Stimulated activated CD4-positive, alpha-beta T cell treated with anti-CD3 and anti-CD28 coated beads, Interleukin-2, amount 100 ng/mL, for 48 hours (primary cell): ENCODE measurements at places on chromosomes 13 and 19.

GRCh38 chr19:48332662-48333466 is 7.5 kb downstream of the EMP3 start:
- peak; percentile 80 for DNase-seq

GRCh38 chr19:40640744-40641143 is 39.6 kb downstream of the LTBP4 start:
- no peak for DNase-seq

DNA sequence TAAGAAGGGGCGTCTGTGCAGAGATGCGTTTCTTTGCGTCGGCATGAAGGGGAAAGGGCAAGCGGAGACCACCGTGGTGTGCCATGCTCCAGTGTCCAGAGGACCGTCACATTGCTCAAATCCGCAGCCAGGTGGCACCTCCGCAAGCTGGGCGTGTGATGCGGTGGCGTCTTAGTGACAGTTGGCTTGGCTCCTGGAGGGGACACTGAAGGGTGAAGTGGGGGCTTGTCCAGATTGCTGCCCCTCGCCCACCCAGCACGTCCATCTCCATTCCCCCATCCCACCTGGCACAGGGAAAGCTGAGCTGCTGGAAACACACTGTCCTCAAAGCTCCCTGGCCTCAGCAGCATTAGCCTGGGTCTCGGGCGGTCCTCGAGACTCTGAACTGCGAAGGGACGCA is 135.3 kb downstream of the SOX1 start:
- no peak for DNase-seq

DNA sequence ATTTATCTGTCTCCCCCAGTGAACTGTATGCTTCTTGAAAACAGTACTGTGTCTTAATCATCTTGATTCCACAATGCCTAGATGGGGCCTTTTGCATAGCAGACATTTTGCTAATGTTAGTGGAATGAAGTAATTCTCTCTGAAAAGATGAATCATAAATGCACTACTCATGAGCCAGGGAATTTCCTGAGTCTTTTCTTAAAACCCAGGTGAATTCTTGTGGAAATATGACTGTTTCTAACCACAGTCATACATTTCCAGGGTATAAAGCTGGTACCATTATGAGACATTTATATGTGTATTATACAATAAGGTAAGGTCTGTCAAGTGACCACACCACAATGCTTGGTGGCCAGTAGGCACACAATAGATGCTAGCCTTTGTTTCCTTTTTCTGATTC is 5.5 kb upstream of the KCTD4 start:
- DNase-seq: no peak

- peak; percentile 55 for DNase-seq
Measured at GRCh38 chr19:42634409-42635232, 39.9 kb upstream of the CEACAM8 start.

- no peak for DNase-seq
Measured at GRCh38 chr19:42114412-42114811, 17.8 kb downstream of the POU2F2 start.

GRCh38 chr13:21405309-21405708 is 53.8 kb downstream of the ZDHHC20 start:
- DNase-seq: no peak

DNA sequence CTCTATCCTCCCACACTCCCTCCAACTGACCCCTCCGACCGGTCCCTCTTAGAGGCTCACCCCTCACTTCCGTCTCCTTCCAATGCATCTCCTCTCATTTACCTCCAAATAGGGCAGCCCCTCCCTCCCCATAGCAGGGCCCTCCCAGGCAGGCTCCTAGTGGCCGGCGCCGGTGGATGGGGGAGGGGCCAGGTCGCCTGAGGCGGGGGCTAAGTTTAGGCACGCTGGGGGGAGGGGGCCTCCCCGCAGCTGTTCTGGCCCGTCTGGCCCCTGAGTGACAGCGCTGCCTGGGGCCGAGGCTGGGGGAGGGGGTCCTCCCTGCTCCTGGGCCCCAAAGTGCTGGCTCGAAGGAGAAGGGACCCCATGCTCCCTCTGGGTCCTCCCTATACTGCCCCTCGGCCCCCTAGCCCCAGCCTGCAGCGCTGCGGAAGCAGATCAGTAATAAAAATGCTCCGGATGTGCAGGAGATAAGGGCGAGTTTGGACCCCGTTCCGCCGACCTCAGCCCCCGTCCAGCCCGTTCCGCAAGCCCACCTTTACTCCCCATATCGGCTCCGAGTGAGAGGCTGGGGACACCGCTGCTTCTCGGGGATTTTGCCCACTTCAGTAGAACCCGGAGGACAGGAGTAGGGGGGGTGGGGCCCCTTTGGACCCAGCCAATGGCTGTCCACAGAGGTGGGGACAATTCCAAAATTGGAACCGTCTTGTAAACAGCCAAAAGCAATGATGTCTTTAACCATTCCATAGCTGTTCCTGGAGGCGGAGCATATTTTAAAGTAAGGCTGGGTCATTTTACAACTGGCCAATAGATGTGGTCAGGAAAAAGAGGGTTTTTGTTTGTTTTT is 4.0 kb downstream of the RTN2 start:
- DNase-seq: no peak

DNA sequence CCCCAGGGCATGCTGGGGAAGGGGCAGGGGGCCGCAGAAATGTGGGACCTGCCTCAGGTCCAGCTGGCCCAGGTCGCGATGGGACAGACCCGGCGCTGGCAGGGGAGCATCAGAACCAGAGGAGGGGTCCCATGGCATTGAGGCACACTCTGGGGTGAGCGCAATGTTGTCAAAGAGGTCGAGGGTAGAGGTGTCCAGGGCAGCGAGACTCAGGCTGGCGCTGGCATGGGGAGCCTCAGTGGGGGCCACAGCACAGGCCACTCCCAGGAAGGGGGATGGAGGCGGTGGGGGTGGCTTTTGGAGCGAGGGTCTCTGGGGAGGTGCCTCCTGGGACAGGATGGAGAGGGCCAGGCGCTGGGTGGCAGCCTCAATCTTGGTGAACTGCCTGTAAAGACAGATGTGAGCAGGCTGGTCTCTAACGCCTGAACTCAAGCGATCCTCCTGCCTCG is 944 bp downstream of the C19orf85 start:
- DNase-seq: no peak

GRCh38 chr13:42333613-42334328 is 61.8 kb downstream of the AKAP11 start:
- DNase-seq: no peak

DNA sequence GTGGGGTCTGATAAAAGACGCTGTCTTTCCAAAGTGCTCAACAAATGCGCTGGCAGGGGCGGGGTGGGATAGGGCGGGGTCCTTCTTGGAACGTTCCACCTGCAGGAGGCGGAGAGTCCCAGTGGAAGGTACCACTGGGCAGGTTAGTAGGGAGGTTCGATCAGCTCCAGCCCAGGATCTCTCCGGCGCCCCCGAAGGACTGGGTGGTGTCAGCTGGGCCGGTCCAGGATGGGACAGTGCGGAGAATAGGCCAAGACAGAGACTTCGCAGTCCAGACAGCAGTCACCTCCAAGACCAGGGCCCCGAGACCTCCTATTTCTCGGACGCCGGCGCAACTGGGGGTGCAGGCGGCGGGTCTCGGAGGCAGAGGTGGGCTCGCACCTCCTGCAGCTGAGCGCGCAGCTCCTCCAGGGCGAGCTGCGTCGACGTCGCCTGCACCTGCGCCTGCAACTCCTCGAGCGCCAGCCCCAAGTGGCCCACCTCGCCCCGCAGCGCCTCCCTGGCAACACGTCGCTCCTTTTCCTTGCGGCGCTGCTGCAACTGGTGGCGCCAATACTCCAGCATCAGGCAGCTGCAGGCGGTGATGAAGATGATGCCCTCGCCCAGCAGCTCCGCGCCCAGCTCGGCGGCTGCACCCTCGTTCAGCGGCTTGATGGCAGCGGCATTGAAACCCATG is 21.6 kb downstream of the VASP start:
- DNase-seq: no peak

GRCh38 chr19:42989851-42990250 is 36.4 kb downstream of the PSG11 start:
- DNase-seq: no peak

DNA sequence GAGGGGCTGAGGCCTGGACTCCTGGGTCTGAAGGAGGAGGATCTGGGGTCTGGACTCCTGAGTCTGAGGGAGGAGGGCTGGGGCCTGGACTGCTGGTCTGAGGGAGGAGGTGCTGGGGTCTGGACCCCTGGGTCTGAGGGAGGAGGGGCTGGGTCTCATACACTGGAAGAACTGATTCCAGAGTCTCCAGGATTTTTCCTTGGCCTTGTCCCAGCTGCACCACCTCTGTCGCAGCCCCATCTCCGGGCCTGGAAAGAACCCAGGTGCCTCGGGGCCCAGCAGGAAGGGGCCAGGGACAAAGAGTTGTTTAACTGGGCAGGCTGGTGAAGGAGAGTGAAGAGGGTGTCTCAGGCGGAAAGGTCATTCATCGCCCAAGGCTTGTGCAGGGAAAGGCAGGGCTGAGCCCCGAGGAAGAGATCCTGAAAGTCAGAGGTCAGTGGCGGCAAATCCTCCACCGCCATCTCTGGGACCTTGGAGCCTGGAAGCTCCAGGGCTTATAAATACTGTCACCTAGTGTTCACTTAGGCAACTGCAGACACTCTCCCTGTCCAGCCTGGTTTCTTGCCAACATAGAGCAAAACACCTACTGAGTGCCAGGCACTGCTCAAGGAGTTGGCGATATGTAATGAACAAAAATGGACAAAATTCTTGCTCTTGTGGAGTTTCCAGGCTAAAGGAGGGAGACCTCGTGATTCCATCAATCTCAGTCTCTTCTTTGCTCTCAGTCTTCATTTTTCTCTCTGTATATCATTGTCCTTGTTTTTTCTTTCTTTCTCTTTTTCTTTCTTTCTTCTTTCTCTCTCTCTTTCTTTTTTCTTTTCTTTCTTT is 4.4 kb upstream of the KCNN4 start:
- DNase-seq: peak; percentile 55

GRCh38 chr19:16849168-16849567 is 20.0 kb downstream of the SIN3B start:
- DNase-seq: no peak

GRCh38 chr19:49639401-49640112 is 386 bp downstream of the RRAS start:
- DNase-seq: no peak

DNA sequence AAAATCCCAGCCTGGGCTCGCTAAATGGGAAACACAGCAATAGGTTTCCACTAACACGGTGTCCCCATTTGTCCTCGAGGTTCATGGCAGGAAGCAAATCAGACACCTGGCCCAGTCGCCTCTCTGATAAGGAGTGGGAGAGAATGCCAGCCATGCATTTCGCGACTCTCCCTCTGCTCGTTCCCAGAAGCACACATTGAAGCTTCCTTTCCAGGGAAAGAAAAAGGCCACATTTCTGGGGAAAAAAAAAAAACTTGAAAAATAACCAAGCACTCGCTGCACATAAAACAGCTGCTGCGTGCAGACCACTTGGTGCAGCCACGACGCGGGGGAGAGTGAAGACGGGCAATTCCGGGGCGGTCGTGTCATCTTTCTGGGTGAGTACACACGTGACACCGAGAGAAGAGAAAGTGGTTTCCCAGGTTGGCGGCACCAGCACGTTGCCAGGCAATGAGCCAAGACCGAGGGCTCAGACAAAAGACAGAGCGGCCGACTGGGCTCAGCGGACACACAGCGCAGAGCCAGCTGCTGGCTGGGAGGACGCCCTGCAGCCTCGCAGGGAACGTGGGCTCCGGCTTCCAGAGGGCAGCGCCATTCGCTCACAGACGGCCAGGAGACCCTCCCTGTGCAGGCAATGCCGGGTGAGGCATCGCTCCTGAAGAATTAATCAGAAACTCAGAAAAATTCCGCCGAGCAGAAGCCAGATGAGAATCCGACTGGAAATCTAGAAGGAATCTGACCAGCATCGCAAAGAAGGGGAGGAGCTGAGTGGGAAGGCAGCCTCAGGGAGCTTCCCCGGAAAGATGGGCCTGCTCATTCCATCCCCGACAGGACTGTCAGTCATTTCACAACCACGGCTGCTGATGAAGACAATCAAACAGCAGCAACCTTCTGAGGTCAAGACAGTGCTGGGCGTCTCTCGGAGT is 83.2 kb upstream of the IRS2 start:
- DNase-seq: no peak

DNA sequence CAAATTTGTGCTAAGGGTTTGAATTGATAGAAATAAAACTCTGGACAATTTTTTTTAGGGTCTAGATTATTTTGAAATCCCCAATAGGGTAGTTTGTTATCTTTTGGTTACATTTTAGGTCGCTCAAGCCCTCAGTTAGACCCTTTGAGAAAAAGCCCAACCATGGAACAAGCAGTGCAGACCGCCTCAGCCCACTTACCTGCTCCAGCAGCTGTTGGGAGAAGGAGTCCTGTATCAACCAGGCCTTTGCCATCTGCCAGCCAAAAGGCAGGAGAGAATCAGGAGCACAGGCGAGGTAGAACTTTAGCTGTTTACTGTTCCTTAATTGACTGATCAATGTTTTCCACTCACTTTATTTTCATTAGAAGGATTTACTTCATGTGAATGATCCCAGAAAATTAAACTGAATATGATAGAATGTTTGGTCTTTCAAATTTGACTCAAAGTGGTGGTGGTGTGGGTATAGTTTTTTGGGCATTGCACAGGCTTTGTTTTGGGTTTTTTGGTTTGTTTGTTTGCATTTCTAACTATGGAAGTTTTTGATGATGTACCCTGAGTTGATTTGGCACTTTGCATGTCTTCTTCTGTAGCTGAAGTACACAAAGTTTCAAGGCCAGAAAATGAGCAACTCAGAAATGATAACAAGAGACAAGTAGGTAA is 39.2 kb upstream of the GARRE1 start:
- no peak for DNase-seq

DNA sequence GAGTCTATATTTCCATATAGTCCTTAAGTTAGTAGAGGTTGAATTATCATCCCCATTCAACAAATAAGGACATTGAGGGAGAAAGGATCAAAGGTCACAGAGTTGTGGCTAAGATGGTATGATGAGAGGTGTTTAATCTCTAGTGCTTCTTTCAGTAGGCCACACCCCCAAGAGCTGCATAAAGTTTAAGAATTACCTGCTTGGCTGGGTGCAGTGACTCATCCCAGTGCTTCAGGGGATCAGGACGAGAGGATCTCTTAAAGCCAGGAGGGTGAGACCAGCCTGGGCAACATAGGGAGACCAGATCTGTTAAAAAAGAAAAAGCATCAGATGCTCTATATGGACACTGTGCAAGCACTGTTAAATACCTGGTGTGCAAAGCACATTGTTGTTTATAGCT is 560.0 kb upstream of the KLHL1 start:
- DNase-seq: no peak

GRCh38 chr13:46606970-46607369 is 54.0 kb downstream of the LRCH1 start:
- no peak for DNase-seq

- DNase-seq: no peak
Measured at GRCh38 chr19:45746866-45747265, 13.6 kb downstream of the MEIOSIN start.

DNA sequence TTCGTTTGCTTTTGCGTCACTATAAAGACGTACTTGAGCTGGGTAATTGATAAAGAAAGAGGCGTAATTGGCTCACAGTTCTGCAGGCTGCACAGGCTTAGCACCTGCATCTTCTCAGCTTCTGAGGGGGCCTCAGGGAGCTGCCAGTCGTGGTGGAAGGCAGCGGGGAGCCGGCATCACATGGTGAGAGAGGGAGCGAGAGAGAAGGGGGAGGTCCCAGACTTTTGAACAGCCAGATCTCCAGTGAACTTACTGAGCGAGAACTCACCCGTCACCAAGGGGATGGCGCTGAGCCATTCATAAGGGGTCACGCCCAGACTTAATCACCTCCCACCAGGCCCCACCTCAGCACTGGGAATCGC is 58.7 kb upstream of the F7 start:
- DNase-seq: no peak
